ENCODE measurements at places on chromosomes 5 and 9.

- no peak for DNase-seq
Measured at GRCh38 chr5:159274676-159275075, 11.6 kb downstream of the UBLCP1 start.

- no peak for DNase-seq
Measured at GRCh38 chr5:104859437-104859836, 1296.8 kb upstream of the NUDT12 start.

DNA sequence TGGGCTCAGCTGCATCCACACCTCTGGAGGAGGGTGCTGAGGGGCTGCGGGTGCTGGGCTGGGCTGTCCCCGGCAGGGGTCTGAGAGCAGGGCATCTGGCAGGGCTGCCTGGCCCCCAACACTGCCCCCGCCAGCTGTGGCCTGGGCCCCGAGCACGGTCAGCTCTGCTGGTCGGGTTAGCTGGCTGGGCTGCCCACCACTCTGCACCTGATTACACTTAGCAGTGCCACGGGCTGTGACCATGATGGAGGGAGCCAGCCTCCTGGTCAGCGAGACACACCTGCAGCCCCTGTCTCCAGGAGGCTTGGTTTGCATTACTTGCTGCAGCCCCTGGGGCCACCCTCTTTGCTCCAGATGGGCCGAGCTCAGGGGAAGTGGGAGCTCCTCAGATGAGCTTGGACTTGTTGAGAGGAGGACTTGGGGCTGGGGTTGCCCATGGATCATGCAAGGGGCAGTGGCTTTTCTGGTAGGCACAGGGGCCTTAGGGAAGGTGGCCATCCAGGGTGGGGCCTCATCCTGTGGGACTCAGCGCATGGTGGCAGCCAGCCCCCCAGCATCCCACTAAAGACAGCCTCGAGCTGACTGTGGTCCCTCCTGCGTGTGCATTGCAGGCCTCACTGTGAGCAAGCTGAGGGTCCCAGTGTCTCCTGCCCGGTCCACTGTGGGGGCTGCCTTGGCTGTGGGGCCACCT, 132.0 kb upstream of the FAM120A start:
- DNase-seq = no peak

DNA sequence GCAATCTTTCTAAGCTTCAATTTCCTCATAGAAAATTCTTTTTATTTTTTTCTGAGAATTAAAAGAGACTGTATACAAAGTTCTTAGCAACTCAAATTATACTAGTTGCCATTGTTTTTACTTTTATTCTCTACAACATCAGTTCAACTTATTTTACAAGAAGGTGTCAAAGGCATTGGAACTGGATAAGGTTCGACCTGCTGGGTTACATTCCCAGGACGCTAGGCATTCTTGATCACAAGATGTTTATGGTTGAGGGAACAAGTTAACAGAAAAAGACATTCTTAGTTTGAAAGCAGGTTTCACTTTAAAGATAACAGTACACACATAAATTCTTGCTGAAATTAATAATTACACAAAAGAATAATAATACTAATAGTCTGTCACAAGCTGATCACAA, 163.5 kb upstream of the SNX2 start:
- no peak for DNase-seq

- no peak for DNase-seq
Measured at GRCh38 chr5:7395432-7395946, 449 bp upstream of the ADCY2 start.

DNA sequence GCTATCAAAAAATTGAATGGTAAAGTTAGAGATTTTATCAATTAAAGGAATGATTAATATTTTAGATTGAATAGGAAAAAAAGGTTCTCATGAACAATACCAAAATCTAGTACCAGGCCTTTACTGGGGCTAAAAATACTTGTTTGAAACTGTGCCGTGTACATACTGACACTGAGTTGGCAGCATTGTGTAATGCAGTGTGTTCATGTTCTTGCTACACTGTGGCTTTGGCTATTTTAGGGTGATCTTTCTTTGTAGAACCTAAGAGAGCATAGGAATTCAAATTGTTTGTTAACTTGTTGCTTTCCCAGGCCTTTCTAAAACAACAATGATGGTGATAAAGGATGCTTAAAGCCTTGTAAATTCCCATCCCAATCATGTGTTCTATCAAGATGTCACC, 80.9 kb downstream of the KIF4B start:
- no peak for DNase-seq

DNA sequence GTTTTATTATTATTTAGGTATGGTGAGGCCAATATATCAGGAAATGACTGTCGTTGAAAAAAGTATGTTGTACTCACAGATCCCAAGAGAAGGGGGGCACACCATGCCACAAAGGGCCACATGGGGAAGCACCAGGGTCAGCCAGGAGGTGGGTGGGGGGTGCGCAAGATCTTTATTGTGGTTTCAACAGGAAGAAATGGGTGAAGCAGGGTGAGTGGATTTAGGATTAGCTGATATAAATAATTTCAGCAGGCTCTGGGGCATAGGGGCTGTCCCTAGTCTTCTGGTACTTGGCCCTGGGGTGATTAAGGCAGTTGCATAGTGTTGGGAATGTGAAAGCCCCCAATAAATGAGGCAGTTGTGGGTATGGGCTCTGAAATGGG, 8.6 kb downstream of the PDCD1LG2 start:
- DNase-seq = no peak

GRCh38 chr9:16031486-16031885, 478.6 kb downstream of the CCDC171 start:
- no peak for DNase-seq

DNA sequence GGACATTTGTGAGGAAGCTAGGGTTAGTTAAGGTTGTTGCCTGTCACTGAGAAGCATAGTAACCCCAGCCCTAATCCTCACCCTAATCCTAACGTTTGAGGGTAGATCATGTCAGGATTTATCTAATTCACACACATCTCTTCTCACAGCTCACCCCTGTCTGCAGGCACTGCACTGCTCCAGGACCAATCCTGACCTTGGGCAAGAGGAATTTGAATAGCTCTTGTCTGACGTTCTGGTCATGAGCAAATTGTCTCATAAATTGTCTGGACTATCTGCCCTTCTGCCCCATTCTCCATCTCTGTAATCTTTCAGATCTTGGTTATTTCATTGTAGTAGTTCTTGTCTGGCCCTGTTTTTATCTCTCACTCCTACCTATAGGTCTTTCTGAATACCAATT, 18.7 kb downstream of the CRHBP start:
- DNase-seq = no peak

GRCh38 chr5:145984072-145984471, 47.7 kb downstream of the SH3RF2 start:
- DNase-seq = no peak

DNA sequence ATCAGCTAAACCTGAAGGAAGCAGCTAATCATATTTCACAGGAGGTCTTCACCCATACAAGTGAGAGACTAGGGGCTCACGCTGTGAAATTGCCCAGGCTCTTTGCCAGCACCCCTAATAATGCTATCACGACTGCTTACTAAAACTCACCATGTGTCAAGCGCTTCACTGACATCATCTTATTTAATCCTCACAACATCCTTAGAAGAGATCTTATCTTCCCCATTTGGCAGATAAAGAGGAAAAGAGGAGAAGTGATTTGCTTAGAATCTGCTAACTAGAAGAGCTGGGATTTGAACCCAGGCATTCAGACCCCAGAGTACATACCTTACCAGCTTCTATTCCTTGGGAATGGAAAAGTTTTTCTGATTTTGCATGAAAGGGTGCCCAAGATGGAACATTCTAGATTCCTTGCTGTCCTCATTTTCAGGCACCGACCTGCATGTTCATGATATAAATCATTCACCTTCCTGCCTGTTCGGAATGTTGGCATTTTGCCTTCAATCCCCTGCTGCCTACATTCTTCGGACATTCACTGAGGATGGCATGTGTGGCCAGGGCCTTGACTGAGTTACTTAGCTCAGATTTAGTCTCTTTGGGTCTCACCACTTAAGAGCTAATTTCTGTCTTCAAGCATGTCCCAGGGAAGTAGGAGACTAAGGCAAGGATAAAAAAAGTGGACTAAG, 88.1 kb downstream of the SH3TC2 start:
- DNase-seq = no peak

GRCh38 chr9:121886759-121887485, 206.2 kb downstream of the TTLL11 start:
- no peak for DNase-seq

- no peak for DNase-seq
Measured at GRCh38 chr9:30575691-30576090, 1808.8 kb upstream of the ACO1 start.

DNA sequence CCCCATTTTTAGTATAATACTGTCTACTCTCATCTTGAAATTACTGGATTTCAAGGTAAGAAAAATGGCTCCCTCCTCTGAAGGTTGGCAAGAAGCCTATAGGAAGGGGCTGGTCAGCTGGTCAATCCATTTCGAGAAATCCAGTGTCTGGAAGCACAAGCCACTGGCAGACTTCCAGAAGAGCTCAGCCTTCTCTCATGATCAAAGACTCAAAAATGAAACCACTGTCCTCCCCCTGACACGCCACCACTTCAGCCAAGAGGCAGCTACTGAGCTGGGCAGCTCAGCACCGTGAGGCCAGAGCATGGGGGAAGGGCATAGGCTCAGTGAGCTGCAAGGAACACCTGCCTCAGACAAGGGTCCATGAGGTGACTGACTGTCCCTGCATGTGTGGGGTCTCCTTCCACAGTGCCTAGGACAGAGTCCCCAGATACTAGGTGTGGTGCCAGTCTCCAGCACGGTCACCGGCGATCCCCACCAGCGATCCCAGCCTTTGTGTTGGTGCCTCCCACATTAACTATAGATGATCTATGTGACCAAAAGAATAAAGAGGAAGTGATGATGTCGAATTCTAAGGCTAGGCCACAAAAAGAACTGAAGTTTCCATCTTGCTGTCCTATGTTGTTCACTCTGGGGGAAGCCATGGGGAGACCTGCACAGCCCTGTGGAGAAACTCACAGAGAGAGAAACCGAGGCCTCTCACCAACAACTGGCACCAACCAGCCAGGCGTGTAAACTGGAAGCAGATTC, 100.1 kb upstream of the LRRTM2 start:
- no peak for DNase-seq

GRCh38 chr9:82981552-82981951, 81.4 kb downstream of the RASEF start:
- no peak for DNase-seq

All from cerebellar nuclear complex (tissue), 1 donor.